ENCODE measurements at places on chromosomes 5 and 9.
A peak's percentile ranks its signal among the peaks of the same experiment; 100 is the strongest.

DNA sequence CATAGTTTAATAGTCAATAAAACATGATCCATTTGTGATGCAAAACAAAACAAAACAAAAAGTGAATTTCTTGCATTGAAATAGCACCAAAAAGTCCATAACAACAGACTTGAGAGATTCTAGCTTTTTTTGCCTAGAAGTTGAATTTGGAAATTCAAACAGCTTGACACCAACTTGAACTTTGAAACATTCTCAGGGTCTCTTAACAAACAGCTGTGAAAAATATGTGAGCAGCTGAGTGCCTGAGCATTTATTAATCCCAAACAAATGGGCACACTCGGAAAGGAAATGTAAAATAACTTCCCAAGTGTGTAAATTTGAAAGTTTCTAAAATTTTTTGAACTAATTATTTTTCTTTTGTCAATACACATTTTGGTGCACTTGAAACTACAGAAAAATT, 56.0 kb upstream of the HMHB1 start:
- DNase-seq: no peak

GRCh38 chr5:150618163-150618562, 22.3 kb upstream of the SYNPO start:
- DNase-seq: no peak

GRCh38 chr5:123181394-123181801, 92.4 kb downstream of the PRDM6 start:
- no peak for DNase-seq

DNA sequence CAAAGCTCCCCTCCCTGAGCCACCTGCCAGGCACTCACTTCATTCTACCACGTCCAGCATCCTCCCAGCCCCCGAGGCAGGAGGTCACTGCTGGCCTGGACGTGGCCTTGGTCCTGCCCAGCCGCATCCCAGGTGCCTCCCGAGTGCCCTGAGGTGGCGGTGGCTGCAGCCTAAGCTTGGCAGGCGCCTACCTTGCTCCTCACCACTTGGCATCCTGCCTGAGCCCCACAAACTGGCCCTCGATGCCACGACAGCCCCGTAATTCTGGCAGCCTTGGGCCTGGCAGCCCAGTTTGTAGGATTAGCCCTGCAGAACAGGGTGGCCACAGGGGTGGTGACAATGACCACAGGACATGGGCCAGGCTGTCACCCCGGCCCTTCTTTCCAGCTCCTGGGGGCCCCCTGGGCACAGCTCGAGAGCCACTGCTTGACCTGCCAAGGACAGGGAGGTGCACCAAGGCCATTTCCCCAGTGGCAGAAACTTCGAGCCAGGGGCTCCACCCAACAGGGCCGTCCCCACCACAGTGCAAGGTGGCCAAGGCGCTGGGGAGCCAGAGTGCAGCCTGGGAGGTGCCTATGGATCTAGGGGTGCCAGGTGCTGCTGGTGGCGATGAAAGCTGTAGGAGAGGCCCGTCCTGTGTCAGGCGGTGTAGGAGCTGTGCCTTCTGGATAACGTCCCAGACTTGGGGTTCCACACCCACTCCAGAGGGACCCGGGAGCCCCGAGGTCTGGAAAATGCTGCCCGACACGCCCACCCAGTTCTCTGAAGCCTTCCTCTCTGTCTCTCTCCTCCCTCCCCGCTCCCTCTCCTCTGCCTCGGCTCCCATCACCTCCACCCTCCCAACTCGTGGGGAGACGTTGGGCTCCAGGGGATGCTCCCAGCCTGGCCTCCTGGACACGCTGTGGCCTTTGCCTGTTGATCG, 18.4 kb downstream of the NKD2 start:
- no peak for DNase-seq

DNA sequence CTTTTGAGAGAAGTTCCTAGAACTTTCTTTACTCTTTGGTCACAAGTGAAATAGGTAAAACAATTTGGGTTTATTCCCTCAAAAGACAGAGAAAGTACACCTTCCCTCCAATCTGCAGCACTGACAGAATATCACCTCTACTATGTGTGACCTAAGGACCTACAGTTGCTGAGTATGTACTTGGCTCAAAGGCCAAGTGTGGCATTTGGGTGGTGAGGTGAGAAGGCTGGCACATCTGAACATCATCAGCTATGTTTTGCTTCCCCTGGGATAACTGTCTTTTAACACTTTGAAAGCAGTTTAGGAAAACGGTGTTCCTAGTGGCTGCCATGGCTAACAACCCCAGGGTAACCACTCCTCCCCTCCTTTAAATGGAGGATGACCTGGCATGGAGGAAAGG, 17.6 kb downstream of the MIER3 start:
- DNase-seq: no peak

- DNase-seq: no peak
These were observed 21.0 kb downstream of the CDKL3 start for GRCh38 chr5:134345996-134346395.

DNA sequence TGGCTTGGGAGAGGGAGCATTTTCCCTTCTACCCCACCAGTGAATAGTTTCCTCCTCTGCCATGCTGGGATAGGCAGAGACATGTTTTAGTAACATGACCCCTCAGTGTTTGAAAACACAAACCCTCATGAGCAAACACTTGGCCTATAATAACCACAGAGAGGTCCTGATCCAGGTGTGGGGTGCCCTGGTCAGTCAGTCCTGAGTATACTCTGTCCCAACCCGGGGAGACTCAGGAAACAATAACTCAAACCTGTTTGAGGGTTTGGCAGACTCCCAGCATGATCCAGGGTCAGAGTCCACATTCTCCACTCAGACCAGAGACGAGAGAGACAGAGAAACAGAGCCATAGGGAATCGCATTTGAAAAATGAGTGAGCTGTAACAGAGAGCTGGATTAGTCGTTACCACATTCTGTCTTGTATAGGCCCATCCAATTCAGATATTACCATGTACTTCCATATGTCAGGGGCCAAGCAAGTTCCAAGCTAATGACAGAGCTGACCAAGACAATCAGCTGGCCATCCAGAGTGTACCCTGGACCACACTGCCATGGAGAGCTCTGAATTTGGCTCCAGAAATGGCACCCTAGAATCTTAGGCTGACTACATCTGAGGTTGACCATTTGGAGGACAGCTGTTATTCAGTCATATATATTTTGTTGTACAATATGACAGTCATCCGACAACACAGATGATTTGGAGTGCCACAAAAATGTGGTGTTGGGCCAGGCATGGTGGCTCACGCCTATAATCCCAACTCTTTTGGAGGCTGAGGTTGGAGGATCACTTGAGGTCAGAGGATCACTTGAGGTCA, 4.2 kb upstream of the CA9 start:
- DNase-seq: no peak

- no peak for DNase-seq
These were observed 757 bp downstream of the TMEM250 start for GRCh38 chr9:136117916-136118319.

GRCh38 chr5:1503241-1504068, 20.3 kb downstream of the LPCAT1 start:
- no peak for DNase-seq

DNA sequence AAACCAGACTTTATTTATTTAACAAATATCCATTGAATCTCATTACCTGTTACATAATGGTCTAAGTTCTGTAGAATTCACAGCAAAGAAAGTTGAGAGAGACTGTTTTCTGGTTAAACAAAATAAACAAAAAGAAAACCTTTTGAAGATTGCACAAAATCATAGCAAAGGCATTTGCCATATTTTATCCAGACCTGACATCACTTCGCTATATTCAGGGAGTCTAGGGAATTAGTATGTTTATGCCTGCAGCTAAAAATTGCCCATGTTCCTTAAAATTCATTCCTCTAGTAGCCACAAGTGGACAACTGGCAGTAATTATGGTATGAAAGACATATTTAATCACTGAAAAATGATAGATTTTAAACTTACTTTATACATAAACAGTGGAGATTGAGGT, 577.0 kb upstream of the DAB2 start:
- no peak for DNase-seq

- DNase-seq: no peak
These were observed 11.5 kb upstream of the BOD1 start for GRCh38 chr5:173627860-173628392.

- no peak for DNase-seq
These were observed 153.7 kb upstream of the ADCY2 start for GRCh38 chr5:7242118-7242710.

DNA sequence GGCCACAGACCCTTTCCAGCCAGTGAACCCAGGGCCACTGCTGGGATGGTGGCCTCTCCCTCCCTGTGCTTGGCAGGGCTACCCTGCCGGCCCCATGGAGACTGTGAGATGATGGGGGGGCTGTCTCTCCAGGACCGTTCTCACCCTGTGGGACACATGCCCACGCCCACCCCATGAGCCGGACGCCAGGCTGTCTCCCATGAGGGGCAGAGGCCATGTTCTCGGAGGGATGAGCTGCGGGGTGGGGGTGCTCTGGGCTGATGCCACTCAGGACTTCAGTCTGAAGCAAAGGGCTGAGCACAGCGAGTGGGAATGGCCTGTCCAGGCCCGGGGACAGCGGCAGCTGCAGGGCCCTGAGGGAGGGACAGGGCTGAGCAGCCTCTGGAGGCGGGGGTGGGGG, 88.9 kb downstream of the KCNT1 start:
- no peak for DNase-seq

GRCh38 chr9:114677418-114677817, 4.6 kb downstream of the TEX48 start:
- no peak for DNase-seq

GRCh38 chr5:7628248-7628647, 222.7 kb downstream of the CFAP90 start:
- no peak for DNase-seq

GRCh38 chr9:5825895-5826622, 6.9 kb downstream of the ERMP1 start:
- no peak for DNase-seq

DNA sequence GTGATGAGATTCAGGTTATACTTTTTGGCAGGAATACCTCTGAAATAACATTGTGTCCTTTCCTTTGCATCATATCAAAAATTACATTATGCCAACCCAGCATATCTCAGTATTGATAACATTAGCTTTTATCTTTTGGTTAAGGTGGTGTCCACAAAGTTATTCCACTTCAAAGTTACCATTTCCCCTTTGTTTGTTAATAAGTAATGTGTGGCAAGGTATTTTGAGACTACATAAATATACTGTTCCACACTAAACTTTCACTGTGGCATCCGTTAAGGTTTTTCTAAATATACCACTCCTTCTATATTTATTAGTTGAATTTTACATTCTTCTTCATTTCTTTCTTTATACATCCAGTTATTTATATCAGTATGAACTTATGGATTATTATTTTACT, 14.1 kb upstream of the ARHGEF37 start:
- no peak for DNase-seq

DNA sequence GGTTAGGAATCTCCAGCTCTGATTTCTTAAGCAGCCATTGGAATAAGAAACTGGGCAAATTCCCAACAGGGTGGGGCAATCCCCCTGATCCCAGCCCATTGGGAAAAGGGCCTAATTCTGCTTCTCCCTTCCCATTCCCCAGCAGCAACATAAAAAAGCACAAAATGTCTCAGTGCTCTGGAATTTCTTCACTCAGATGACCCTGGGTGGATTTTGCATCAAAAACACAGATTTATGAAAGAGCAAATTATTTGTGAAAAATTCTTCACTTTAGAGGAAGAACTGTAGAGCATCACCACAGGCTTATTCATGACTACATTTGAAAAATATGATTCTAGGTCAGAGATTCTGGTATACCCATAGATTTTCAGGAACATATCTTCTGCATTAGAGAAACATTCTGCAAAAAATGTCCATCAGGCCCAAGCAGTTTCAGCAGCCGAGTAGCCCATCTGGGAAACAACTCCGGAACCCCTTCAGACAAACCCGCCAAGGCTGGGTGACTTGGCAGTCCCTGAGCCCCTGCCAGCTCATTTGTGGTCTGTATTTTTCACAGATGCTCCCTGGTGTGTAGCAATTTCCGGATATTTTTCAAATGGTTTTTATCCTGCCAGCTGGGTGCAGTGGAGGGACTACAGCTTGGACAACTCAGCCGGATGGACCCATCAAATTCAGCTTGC, 102.1 kb upstream of the RANBP3L start:
- DNase-seq: no peak

DNA sequence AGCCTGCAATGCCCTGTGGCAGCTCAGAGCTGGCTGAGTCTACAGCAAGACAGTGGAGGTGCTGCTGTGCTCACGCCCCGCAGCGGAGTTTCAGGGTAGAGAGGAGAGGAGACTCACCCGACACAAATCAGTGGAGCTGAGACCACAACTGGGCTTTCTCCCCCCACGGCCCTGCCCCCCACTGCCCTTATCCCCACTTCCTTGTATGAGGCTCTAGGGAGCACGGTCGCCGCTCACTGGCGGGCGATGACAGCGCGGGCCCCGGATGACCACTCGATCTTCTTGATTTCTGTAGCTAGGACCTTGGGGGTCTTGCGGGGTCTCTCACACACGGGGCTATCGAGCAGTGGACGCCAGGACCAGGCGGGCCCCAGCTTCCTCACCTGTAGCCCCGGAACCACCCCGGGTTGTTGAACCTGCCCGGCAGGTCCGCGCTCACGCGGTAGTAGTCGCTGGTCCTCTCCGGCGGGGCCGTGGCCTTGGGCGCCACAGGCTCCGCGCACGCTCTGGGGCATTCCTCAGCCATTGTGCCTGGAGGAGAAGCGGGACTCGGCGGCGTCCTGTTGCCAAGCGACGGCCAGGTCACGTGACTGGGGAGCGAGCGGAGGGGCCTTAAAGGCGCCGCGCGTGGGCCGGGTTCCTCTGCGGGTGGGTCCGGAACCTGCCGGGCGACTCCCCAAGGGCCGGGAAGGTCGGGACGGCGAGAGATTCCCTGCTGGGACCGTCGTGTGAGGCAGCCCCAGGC, 984 bp upstream of the MRPS2 start:
- DNase-seq: peak; percentile 94

- DNase-seq: no peak
These were observed 9.5 kb upstream of the UGCG start for GRCh38 chr9:111886983-111887718.

- no peak for DNase-seq
These were observed 48.2 kb downstream of the OTP start for GRCh38 chr5:77590347-77590746.

DNA sequence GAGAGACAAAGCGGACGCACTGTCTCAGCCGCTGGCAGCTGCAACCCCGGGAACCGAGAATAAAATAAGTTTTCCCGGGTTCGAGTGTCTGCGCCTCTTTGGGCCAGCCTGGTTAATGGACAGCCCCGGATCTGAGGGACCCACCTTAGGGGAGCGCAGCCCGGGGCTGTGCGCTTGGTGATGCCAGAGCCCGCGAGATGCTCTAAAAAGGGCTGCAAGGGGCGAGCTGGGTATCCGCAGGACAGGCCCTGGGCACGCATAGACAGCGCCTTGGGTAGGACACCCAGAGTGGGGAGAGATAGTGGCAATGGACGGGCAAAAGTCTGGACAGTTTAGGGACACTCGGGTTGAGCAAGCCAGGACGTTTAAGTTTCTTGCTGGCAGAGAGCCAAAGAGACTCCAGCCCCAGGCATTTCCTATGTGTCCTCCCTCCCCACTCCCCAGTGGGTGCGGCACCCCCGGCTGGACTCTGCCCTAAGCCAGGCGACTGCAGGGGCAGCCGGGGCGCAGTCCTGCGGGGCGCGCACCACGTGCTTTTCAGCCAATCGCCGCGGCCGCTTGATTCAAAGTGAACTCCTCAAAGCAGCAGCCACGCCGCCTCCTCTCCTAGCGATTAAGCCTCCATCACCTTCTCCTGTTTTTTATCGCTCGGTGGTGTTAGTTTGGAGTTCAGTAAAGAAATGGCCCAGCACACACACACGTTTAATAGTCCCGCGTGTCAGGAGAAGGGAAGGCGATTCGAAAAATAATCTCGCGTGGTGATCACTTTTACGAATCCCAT, 616 bp upstream of the ENC1 start:
- peak; percentile 26 for DNase-seq
